NCI-H510A (cell line): ENCODE measurements at places on chromosomes 6 and 20.

DNA sequence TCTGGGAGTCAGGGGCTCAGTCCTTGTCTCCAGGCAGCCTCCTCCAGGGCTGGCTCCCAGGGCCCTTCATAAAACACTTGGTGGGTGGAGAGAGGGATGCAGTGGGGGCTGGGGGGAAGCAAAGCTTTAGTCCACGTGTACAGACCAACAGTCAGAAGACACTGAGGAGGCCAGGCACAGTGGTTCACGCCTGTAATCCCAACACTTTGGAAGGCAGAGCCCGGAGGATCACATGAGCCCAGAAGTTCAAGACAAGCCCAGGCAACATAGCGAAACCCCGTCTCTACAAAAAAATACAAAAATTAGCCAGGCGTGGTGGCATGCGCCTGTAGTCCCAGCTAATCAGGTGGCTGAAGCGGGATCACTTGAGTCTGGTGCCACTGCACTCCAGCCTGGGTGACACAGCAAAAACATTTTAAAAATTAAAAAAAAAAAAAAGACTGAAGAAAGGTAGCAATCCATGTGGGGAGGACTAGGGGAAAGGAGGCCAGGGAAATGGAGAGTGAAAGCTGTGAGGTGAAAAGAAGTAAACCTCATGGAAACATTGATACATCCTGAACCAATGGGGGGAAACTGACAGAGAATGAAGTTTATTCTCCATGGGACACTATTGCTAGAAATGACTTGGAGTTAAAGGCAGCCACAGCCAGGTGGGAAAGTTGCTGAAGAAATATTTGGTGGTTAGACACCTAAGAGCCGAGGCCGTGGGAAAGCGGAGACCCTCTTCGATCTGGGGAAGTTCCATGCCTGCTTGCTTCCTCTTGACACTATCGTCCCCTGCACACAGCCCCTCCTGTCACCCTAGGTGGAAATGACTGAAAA, 35.4 kb downstream of the PIM1 start:
- DNase-seq: no peak

DNA sequence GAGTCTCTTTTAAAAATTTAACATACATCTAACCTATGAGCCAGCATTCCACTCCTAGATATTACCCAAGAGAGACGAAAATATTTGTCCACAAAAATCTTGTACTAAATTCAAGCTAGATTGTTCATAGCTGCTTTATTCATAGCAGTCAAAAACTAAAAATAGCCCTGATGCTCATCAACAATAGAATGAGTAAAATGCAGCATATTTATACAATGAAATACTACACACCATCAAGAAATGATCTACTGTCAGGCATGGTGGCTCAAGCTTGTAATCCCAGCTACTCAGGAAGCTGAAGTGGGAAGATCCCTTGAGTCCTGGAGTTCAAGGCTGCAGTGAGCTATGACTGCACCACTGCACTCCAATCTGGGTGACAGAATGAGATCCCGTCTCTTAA, 22.0 kb upstream of the SRC start:
- DNase-seq: no peak

- no peak for DNase-seq
Observed at GRCh38 chr6:107179004-107179403, 63.7 kb upstream of the BEND3 start.

- peak; percentile 36 for DNase-seq
Observed at GRCh38 chr20:10219452-10219791, 792 bp downstream of the SNAP25 start.

DNA sequence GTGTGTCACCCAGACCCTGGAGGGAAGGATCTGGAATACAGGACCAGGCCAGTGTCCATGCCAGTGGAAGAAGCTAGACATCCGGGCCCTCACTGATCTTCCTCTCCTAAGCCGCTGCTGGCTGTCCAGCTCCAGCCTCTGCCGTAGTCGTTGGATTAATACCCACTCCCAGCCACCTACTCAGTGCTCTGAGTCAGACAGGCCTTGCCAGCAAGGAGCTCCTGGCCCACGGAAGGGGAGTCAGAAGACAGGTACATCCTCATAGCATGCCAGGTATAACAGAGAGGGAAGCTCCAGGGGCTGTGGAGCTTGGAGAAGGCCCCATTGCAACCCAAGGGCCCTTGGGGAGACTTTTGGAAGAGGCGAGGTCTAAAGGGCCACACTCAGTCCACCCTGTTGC, 49.0 kb downstream of the STK35 start:
- DNase-seq: no peak

GRCh38 chr6:69138148-69138547, 503.1 kb downstream of the ADGRB3 start:
- no peak for DNase-seq

GRCh38 chr6:23413327-23414050, 712.5 kb upstream of the NRSN1 start:
- no peak for DNase-seq

- no peak for DNase-seq
Observed at GRCh38 chr6:71621918-71622519, 264.3 kb upstream of the RIMS1 start.

DNA sequence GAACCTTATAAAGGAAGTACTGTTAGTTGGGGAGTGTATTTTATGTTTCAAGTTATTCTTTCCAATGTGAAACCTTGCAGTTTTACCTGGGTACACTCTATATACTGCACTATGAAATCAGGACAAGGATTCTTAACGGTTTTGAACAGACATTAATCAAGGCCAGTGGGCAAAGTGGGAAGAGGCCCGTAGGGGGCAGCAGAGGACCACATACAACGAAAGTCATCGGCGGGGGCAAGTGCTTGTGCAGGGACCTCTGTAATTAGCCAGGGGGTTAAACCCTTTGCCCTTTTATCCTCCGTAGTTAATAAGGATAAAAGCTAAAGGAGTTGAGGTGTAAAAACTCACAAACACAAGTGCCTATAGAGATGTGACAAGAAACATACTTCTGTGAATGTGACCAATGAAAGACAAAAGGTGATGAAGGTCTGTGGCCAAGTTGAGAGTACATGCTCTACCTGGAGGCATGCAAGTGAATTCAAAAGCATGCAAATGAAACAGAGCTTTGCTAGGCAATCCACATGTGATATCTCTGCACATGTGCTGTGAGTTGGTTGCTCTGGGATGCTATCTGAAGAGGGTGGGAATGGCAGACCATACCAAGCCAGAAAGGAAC, 392.7 kb upstream of the MAN1A1 start:
- no peak for DNase-seq

DNA sequence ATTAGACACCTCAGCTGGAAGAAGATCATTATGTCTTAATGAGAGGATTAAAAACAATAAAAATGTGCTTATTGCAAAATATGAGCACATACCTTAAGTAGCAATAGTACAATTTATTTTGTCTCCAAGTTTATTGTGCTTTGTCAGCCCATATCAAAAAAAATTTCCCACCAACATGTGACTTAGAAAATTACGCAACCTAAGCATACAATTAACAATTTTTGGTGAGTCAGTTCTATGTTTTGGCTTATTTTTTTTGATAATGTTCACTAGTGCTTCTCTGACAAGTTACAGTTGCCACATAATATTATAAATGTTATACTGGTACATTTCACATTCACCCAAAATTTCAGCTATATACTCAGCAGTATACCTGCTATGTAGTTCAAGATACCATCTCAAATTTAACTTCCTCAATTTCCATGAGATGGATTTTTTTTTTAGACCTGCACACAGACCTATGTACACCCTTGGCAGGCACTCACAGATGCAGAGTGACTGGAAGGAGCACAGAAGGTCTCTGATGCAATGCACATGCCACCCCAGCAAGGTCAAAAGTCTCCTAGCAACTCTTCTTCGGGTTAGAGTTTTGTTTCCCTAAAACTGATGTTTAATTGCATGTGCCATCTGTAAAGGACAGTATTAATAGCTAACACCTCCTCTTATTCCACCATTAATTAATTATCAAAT, 112.4 kb downstream of the PRKN start:
- no peak for DNase-seq

DNA sequence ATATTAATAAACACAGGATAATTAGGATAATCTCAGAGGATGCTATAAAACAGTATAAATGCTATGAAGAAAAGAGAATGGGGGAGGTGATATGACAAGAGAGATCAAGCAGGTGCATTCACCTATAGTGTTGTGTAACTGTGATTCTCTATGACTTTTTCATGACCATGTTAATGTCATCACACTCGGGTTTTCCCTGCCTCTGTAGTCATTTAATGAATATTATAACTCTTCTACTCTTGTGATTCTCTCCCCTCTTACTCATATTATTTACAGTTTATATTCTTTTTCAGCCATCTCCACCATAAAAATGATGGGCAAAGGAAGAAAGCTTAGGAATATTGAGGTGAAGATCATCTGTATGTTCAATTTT, 106.9 kb upstream of the SGK1 start:
- no peak for DNase-seq

DNA sequence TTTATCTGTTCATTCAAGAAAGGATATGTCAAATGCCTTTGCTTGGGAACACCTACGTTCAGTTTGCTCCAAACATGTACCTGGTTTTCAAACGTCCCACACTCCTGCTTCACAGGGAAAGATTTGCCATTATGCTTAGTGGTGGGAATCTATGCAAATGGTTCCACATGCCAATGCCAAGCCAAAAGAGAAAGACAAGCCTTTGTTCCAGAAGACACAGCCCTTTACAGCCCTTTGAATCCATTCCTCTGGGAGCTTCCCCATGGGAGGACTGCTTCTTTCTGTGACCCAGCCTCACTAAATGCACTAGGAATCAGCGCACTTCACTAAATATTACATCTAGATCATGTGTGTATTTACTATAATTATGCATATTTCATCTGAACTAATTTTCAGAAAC, 619.5 kb downstream of the PRKN start:
- DNase-seq: no peak

DNA sequence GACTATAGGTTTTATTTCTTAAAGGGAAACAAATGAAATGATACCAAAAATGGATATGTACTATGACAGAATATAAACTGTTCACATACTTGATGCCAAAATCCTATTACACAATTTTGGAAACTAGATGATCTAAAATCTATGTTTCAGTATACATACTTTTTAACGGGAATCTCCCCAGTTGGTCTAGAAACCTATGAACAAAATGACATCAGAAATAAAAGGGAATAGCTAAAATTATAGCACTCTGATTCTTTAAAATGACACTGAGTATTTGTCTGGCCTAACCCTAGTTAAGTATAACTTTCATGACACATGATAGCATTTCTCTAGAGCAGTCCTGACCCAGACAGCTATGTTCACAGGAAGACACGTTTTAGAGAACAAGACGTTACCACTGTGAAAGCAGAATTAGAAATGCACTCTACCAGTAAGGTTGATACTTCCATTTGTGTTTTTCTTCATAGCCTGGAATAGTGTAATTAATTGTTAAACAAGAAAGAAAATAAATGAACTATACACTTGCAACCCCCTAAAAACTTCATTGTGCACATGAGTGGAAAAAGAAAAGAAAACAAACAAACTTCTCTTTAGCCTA, 3.3 kb downstream of the OSER1 start:
- DNase-seq: no peak

DNA sequence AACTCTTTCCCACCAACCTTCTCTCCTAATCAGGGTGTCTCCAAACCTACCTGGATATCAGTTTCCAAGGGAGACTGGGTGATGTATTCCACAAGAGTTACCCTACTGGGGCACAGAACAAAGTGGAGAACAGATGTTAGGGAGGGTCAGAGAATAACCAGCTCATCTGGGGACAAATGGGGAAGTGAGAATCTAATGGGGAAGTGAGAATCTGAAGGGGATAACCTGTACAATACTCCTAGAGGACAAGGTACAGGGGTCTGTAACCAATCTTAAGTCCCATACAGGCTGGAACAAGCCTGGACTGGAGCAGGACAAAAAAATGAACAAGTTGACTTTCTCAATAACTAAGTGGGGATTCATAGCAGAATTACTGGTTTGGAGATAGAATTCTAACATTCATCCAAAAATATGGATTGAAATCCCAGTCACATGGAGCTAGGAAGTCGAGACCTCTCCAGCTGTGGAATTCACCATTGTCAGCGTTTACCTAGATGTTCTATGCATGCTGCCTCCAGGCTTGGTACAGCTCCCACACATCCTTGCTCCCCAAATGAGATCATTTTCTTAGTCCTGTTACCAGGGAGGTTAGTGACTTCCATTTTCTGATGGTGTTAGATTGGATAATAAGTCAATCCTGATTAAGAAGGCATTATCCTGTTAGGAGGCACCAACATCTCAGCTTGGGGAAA, 214.8 kb upstream of the MOCS1 start:
- no peak for DNase-seq

GRCh38 chr20:47236639-47236900, 119.9 kb downstream of the ZMYND8 start:
- DNase-seq: no peak

GRCh38 chr20:37989601-37990295, 43.5 kb downstream of the TTI1 start:
- DNase-seq: no peak

DNA sequence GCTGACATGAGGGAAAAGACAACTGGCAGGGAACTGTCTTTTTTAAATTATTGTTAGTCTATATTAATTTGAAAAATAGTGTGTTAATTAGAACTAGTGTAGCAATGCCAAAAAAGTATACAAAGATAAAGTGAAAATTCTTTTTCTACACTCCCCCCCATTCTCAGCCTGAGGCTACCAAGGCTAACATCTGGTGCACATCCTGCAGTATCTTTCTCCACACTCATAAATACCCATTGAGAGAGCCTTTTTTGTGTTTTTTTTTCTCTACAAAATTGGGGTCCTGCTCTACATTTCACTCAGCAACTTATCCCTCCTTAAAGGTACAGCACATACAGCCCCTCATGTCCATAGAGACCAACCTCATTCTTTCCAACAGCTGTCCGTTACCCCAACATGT, 20.7 kb downstream of the PREX1 start:
- no peak for DNase-seq

- no peak for DNase-seq
Observed at GRCh38 chr6:14442242-14442641, 324.7 kb downstream of the CD83 start.

- DNase-seq: no peak
Observed at GRCh38 chr6:93751969-93752368, 332.6 kb upstream of the EPHA7 start.

DNA sequence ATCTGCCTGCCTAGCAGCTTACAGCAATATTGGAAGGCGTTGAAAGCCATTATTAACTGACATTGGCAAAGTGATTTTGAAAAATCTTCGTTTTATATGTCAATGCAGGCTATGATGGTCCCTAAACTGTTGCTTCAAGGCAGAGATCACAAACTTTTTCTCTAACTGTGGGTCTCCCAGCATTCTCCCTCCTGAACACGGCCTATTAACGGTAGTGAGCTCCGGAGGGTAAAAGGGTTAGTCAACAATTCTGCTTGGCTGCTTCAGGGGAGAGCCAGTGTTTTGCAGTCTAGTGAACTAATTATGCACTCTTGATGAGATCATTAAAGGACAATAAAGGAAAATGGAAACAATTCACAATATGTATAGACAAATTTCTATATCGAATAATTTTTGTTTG, 261.8 kb upstream of the QKI start:
- no peak for DNase-seq

- no peak for DNase-seq
Observed at GRCh38 chr20:43744966-43745730, 18.3 kb upstream of the GTSF1L start.

DNA sequence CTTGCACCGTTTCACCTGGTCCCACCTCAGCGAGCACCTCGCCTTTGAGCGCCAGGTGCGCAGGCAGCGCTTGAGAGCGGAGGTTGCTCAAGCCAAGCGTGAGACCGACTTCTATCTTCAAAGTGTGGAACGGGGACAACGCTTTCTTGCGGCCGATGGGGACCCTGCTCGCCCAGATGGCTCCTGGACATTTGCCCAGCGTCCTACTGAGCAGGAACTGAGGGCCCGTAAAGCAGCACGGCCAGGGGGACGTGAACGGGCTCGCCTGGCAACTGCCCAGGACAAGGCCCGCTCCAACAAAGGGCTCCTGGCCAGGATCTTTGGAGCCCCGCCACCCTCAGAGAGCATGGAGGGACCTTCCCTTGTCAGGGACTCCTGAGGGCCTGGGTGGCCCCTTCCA, 1.5 kb downstream of the ABT1 start:
- DNase-seq: no peak
